Myocyte (in vitro differentiated cells): ENCODE measurements at places on chromosomes 6 and 20.

DNA sequence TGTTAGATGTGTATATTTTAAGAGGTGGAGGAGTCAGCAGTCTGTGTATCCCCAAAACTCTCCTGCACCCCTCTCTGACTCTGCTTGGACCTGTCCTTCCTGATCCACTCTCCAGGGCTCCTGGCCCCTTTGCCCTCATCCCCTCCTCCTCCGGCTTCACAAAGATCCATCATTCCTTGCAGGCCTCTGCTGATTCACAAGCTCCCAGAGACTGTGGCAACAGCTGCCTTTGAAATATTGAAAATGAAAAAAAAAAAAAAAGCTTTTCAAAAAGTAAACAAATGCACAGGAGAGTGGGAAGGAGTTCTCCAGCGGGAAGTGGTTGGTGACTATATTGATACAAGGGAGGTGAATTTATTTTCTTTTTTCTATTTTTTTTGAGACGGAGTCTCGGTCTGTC lies 330.2 kb upstream of the SULF2 start:
- DNase-seq, result no peak

- DNase-seq, result peak; percentile 71
Observed at GRCh38 chr6:149043476-149044130, 273.9 kb upstream of the TAB2 start.

DNA sequence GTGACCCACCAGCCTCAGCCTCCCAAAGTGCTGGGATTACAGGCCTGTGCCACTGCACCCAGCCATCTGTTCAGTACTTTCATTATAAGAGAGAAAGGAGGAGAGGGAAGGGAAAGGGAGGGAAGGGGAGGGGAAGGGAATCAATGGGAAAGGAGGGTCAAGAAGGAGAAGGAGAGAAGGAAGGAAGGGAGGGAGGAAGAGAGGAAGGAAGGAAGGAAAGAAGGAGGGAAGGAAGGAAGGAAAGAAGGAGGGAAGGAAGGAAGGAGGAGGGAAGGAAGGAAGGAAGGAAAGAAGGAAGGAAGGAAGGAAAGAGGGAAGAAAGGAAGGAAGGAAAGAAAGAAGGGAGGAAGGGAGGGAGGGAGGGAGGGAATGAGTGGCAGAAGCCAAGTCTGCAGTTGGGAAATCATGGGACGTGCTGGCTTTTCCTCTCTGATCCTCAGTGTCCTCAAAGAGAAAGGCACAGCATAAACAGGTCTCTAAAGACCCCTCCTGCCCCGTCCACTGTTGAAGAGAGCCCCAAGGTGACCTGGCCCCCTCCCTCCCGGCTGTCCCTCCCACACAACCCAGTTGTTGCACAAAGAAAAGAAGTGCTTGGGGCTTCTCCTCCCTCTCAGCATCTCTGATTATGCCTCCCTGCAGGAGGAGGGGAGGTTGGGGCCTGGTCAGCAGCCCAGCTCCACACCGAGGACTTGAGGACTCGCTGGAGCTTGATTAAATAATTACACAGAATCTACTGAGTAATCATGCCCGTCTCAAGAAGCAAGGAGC lies 69.1 kb upstream of the TOP1 start:
- DNase-seq, result no peak

DNA sequence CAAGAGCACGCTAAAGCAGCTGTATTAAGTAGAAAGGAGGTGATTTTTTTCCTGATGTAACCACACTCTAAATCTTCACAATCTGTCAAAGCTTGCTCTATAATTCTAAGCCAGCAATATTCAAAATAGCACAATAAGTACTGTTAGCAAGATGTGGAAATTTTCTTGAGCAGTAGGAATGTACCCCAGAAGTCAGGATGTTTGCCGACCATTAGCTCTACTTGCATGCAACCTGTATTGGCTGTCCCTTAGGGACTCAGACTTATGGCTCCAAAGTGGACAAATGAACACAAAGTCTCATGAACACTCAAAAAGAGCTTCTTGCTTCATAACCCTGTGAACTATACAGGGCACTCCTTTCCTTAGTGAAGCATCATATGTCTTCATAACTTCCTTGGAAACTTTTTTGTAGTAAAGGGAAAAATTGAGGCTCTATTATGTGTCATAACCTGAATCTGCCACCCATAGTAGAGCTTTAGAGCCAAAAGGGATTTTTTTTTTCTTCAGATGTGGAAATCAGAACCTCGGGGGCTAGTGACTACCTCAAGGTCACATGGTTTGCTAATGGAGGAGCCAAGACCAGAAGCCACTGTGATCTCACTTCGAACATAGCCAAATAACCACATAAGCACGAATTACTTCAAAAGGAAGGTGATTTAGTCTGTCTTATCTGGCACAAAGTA lies 54.5 kb downstream of the ADGRG6 start:
- DNase-seq, result no peak

- no peak for DNase-seq
Observed at GRCh38 chr6:37612475-37612874, 85.2 kb downstream of the MDGA1 start.

DNA sequence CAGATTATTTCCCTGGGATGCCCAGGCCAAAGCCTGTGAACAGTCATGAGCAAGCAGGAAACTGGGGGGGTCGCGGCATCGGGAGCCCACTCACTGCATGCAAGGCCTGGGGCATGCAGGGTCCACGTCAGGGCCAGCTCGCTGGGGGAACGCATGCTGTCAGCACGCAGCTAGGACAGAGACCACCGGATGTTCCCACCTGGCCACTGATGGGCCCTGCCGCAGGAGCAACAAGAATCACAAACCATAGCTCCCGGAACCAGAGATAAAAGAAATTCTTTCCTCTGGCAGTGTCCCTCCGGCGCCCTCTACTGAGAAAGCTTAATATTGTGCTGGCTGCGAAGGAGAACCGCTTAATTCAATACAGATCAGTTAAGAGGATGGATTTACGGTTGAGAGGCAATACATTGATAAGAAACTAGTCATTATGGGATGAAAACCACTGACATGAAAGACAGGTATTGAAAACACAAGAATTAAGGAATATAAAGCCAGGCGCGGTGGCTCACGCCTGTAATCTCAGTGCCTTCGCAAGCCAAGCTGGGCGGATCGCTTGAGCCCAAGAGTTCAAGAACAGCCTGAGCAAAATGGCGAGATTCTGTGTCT lies 32.6 kb downstream of the C6orf15 start:
- DNase-seq, result peak; percentile 70

DNA sequence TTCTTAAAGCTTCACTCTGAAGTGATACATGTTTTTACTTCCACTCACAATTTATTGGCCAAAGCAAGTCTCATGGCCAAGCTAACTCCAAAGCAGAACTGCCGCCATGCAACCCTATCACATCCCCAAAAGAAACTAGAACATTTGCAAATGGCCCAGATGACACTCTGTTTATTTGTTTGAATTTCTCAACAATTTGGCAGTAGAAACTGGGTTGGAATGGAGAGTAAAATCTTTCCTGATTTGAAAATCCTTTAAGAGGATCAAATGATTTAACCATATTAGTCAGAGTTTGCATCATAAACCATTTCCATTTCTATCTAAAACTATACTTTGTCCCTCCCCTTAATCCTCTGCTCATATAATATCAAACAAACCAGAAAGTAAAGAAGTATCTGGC lies 39.1 kb upstream of the E2F3 start:
- DNase-seq, result no peak
